ENCODE measurements at places on chromosomes 1 and 21.

- no peak for DNase-seq
These were observed 290.9 kb downstream of the LRRIQ3 start for GRCh38 chr1:73907051-73907450.

GRCh38 chr21:38912102-38912629 is 106.4 kb downstream of the ETS2 start:
- no peak for DNase-seq

DNA sequence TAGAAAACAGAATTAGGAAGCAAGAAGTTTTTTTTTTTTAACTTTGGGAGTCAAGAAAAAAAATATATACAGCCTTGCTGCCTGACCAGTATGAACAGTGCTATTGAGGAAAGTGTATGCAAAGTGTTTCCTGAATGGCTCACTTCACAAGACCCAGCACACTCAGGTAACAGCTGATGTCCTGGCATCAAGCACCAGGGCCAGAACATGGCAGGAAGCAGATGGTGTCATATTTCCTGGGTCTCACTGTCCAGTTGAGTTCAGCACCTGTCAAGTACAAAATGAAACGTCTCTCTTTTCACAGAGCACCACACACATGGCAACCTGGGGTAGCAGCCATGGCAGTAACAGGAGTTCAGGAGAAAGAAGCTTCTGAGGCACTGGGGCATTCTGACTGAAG is 372.3 kb downstream of the TTLL7 start:
- DNase-seq: no peak

GRCh38 chr1:60224523-60224922 is 151.0 kb upstream of the C1orf87 start:
- no peak for DNase-seq

DNA sequence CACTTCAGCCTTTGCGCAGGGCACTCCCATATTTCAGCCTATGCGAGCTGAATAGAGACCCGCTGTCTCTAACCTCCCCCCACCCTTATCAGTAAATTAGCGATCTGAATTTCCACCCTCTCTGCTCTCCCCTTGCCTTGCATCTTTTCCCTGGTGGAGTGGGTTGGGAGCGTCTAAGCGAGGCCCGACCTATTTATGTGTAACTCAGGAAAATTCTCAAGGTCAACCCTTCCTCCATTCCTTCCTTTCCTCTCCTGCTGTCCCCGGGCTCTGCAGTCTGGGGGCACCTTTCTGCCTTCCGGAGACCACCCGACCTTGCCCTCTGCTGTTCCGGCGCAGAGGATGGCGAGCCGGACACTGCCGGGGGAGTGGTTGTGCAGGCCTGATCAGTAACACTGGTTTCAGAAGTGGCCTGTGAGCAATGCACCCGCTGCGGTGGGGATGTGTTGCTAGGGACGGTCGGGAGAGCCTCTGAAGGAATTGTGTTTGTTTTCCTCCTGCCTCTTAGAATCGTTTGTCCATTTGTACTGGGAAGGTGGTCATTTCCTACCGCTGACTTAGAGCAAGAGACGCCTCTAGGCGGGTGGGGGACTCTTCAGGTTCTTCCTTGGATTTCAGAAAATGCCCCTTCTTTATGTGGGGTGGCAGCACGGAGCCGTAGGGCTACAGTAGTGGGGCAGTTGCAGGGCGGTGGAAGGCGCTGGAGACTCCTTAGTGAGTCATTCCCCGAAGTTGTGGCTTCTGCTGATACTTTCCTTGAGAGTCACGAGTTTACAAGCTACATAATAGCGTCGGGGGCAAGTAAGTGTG is 513 bp downstream of the MGST3 start:
- DNase-seq: peak; percentile 91

- DNase-seq: no peak
These were observed 917.9 kb upstream of the B3GALT2 start for GRCh38 chr1:194104247-194104844.

DNA sequence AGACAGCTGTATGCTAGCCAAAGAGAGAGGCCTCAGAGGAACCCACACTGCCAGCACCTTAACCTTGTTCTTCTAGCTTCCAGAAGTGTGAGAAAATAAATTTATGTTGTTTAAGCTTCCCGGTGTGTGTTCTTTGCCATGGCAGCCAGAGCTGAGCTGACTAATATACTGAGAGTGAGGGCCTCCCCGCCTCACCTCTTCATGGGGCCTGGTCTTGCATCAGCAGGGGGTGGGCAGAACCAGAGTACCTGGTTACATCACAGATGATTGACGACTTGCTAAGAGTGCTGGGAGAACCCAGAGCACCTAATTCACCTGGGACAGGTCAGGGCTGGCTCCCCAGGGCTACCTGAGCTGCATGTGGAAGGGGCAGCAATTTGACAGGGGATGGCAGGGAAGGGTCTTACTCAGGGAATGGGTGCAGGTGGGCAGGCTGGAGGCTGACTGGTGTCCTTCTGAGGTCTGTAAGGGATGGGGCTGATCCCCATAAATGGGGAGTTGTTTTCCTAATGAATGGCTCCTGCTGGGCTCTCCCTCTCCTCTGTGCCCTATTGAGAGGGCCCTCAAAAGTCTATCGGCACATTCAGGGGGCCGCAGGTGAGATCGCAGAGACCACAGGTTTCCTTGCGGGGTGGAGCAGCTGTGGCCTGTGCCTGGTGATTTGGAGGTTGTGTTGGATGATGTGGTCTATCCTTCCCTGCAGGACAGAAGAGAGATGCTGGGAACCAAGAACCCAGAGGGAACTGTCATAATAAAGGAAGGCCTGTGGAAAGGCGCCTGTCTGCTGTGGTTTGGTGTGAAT is 60.6 kb upstream of the ETV3 start:
- no peak for DNase-seq

GRCh38 chr1:204335085-204335484 is 24.6 kb downstream of the PLEKHA6 start:
- no peak for DNase-seq

DNA sequence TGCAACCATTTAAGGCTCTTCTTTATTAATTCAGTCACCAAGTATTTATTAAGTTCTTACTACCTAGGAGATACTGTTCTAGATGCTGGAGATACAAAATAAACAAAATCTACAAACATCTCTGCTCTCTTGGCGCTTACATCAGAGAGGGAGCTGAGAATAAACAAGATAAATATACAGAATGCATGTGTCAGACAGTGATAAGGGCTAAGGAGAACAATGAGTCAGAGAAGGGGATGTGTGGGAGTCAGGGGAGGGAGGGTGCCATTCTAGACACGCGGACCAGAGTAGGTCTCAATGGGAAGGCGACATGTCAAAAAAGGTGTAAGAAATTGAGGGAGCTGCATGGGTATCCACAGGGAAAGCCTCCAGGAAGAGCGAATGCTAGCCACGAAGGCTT is 393.2 kb downstream of the RWDD3 start:
- DNase-seq: no peak

DNA sequence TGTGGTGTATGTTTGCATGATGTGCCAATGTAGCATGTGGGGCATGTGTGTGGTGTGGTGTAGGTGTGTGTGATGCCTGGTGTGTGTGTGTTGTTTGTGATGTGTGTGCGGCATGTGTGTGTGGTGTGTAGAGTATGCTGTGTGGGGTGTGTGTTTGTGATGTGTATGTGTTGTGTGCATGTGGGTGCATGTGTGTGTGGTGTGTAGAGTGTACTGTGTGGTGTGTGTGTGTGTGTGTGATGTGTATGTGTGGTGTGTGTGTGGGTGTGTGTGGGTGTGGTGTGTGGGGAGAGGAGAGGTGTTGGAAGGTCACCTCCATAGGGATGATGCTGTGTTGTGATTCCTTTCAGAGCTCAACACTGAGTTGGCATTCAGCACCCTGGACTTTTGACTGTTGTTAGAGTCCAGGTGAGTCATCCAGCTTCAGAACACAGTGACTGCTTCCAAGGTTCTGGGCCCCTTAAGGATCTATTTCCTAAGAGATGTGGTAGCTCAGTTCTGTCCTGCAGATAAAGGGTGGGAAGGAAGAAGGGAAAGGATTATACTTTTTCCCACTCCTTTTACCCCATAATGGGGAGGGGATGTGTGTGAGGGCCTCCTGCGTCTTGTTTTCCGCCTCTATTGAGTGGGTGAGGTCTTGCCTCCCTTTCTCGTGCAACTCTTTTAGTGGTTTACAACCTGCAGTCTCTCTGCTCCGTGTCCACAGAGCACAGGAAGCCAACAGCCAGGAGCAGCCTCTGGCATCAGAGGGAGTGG is 47.6 kb downstream of the RHOU start:
- no peak for DNase-seq

DNA sequence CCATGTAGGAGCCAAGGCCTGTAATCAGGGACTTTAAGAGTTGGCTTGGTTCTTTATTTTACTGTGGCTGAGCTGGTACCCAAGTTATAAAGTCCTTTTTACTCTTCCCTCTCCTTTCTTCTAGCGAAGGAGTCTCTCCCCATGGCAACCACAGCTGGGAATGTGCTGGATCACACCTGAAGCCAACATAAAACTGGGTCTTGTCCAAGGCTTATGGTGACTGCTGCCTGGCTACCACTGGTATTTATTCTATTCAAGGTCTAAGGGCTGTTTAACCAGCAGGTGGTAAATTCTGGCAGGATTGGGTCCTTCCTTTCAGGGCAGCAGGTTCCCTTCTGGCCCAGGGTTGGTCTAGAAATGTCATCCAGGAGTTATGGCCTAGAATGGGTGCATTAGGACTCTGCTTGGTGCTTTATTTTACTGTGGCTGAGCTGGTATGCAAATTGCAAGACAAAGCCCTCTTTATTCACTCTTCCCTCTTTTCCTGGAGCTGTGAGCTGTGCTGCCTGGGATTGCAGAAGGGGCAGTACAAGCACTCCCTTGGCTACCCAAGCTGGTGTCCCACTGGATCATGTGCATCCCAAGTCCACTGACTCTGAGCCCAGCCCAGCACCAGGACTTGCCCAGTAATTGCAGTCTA is 26.6 kb downstream of the SLC22A15 start:
- no peak for DNase-seq

DNA sequence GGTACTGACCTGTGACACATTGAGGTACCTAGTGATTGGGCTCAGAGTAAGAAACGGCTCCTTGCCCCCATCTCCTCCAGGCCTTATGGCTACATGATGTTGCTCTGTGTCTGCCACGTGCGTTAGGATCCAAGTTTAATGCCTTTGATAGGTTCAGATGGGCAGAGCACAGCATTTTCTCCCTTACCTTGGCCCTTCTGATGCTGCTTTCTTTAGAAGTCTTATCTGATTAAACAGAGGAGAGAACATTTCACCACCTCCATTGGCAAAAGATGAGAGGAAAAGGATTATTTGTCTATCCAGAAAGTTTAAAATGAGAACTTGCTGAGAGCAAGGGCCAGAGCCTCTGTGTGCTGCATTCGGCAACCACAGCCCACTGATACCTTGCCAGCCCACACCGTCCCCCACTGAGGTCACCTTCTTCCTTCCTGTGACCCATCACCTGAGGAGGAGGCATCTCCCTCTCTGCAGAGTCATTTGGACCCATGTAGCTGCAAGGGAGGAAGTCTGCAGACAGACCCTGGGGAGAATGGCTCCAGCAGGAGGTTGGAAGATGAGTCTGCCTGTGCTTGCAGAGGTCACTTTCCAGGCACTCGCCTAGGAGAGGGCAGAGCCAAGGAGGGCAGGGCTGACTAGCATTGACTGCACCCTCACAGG is 16.7 kb downstream of the SHISA4 start:
- no peak for DNase-seq
